ENCODE measurements at places on chromosomes 5 and 9.

GRCh38 chr5:102996011-102996575 lies 123.8 kb downstream of the GIN1 start:
- no peak overlapping the region for H3K27ac ChIP-seq
- no peaks in the 10 kb centered on the region for H3K4me1 ChIP-seq
- H3K4me3 ChIP-seq, result no peak overlapping the region
- DNase-seq, result no peak
- no peaks in the 10 kb centered on the region for H3K27me3 ChIP-seq
- H3K36me3 ChIP-seq, result no peaks in the 10 kb centered on the region

GRCh38 chr5:136269973-136270372 lies 77.0 kb upstream of the SMIM32 start:
- no peaks in the 10 kb centered on the region for H3K27me3 ChIP-seq
- H3K27ac ChIP-seq, result no peak overlapping the region
- DNase-seq, result no peak
- no peaks in the 10 kb centered on the region for H3K36me3 ChIP-seq
- H3K4me1 ChIP-seq, result no peaks in the 10 kb centered on the region

GRCh38 chr5:66273121-66273520 lies 129.0 kb downstream of the SREK1 start:
- H3K4me3 ChIP-seq, result no peak overlapping the region
- no peak overlapping the region for H3K27ac ChIP-seq
- no peak for DNase-seq
- no peaks in the 10 kb centered on the region for H3K4me1 ChIP-seq

DNA sequence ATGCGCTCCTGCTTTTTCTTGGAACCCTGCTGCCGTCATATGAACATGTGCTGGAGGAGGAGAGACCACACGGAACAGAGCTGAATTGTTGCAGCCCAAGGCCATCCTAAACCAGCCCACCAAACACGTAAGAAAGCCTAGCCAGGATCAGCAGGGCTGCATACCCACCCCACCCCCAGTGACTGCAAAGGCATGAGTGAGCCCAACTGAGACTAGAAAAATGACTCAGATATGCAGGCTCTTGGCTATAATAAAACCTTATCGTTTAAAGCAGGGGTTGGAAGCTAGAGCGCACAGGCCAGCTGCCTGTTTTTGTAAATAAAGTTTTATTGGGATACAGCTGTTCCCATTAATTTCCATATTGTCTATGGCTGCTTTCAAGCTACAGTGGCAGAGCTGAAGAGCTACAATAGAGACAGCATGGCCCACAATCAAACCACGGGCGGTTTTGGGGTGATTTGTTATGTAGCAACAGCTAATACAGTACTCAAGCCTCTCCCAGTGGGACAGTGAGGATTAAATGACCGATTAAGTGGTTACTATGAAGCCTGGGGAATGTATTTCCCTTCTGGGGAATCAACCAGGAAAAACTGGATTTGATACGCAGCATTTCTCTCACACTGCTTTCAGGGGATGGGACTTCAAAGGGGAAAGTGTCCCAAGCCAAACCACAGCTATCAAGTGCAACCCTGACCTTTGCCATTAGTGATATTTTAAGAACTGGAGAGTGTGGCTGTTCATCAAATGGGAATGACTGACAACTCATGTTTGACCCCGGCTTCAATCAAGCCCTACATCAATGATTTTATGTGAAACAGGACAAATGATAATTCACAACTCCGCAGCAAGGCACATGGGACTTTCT lies 6.3 kb downstream of the SHB start:
- peaks cover 43% of the 10 kb centered on the region for H3K4me1 ChIP-seq
- H3K27ac ChIP-seq, result no peak overlapping the region
- H3K4me3 ChIP-seq, result no peak overlapping the region
- H3K36me3 ChIP-seq, result no peaks in the 10 kb centered on the region

DNA sequence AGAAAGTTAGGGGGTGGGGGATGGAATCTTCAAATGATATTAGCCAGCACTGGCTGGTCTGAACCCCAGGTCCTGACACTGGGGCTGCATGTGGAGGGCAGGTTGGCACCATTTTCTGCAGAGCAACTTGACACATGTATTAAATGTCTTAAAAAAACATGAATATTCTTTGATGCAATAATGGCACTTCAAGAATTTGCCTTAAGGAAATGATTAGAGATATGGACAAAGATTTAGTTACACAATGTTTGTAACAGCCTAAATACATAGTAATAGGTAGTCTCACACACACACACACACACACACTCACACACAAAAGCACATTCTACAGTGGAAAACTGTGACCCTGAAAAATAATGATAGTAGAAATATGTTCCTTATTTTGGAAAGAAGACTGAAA lies 3.6 kb downstream of the SVEP1 start:
- H3K4me1 ChIP-seq, result peaks cover 17% of the 10 kb centered on the region
- H3K27me3 ChIP-seq, result peaks cover 43% of the 10 kb centered on the region
- H3K4me3 ChIP-seq, result no peak overlapping the region
- DNase-seq, result no peak
- no peaks in the 10 kb centered on the region for H3K36me3 ChIP-seq

DNA sequence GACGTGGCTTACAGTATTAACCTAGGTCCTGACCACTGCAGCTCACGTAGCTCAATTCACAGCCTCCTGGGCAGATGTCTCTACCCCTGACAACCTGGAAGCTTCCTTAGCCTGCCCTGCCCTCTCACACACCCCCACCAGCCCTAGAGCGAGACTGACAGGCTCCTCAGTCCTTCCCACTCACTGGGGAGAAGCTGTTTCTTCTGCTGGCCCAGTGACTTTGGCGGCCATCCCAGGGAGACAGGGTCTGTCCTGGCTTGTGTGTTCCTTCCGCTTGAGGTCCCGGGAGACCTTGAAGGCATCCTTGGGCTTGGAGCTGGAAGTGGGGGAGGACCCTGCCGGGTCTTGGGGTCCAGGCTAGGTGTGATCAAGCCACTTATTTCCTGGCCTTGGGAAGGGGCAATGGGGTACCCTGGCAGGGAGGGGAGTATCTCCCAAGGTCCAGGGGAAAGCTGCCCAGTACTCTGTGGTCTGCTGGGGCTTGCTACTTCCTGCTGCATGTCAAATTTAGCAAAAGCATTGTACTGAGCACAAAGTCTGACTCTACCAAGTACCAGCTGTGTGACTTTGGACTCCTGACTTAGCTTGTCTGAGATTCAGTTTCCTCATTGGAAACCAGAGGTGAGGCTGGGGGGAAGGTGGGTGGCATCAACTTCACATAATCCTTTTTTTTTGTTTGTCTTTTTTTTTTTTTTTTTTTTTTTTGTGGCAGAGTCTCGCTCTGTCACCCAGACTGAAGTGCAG lies 1.9 kb downstream of the MIGA2 start:
- no peak overlapping the region for H3K4me3 ChIP-seq
- no peak overlapping the region for H3K27ac ChIP-seq
- no peak for DNase-seq
- H3K4me1 ChIP-seq, result no peaks in the 10 kb centered on the region
- 0 out of 2 replicates have a peak, but pooled peaks cover 6% of the 10 kb centered on the region for H3K36me3 ChIP-seq

DNA sequence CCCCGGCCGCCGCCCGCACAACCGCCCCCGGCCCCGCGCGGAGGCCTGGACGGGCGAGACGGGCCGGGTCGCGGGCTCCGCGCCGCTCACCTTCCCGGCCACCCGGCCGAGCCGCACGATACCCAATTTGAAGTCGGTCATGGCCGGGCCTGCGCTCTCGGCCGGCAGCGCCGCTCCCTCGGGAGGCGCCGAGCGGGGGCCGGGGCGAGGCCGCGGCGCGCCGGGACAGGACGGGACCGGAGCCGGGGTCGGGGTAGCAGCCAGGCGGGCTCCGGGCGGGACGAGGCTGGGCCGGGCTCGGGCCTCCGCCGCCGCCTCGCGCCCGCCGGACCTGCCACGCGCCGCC lies 216 bp downstream of the ZMYND19 start:
- peaks cover 9% of the 10 kb centered on the region for H3K4me1 ChIP-seq
- peak; percentile 30 for DNase-seq
- H3K27ac ChIP-seq, result no peak overlapping the region
- peaks cover 15% of the 10 kb centered on the region for H3K36me3 ChIP-seq
- H3K27me3 ChIP-seq, result no peaks in the 10 kb centered on the region

DNA sequence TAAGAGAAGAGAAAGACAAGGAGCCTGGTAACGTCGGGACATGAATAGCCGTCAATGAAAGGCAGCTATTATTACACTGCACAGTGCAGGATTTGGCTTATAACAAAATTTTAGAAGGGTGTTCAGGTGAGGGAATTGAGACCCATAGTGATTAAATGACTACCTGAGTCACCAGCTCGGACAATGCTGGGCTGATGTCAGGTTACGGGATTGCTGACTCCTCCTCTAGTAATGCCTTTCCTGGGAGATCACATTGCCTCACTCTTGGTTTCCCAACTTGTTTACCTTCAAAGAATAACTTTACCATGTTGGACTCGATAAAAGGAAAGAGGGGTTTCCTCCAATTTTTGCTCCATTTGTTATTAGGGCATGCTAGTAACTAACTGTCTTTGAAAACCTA lies 132.6 kb downstream of the GHR start:
- no peaks in the 10 kb centered on the region for H3K27me3 ChIP-seq
- DNase-seq, result no peak
- no peaks in the 10 kb centered on the region for H3K4me1 ChIP-seq

GRCh38 chr9:85501456-85501855 lies 240.3 kb downstream of the AGTPBP1 start:
- no peaks in the 10 kb centered on the region for H3K4me1 ChIP-seq
- H3K27ac ChIP-seq, result no peak overlapping the region
- no peaks in the 10 kb centered on the region for H3K36me3 ChIP-seq
- no peak overlapping the region for H3K4me3 ChIP-seq

GRCh38 chr9:137089232-137089947 lies 2.6 kb downstream of the MAN1B1 start:
- H3K36me3 ChIP-seq, result no peaks in the 10 kb centered on the region
- H3K27ac ChIP-seq, result no peak overlapping the region
- H3K4me1 ChIP-seq, result peaks cover 9% of the 10 kb centered on the region
- no peak for DNase-seq
- no peak overlapping the region for H3K4me3 ChIP-seq
- H3K27me3 ChIP-seq, result peaks cover 5% of the 10 kb centered on the region

DNA sequence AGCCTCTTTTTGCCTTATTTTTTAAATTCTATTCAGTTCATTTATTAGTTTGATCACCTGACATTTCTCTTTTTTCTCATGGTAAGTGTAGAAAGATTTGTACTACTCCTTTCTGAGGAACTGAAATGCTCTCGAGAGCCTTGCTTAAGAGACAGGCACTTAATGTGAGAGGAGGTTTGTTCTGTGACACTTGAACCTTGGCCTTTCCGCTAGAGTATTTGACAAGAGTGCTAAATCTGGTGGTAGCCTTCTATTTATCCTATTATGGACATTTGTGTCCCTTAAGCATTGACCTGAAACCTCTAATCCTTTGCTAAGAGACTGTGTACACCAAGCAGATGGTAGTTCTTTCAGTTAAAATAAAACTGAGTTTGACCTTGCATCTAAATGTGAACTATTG lies 805.0 kb upstream of the PTPRD start:
- H3K27me3 ChIP-seq, result no peaks in the 10 kb centered on the region
- peaks cover 6% of the 10 kb centered on the region for H3K4me1 ChIP-seq
- H3K36me3 ChIP-seq, result no peaks in the 10 kb centered on the region
- no peak for DNase-seq
- no peak overlapping the region for H3K27ac ChIP-seq

- H3K4me1 ChIP-seq, result no peaks in the 10 kb centered on the region
- no peak overlapping the region for H3K4me3 ChIP-seq
- no peaks in the 10 kb centered on the region for H3K36me3 ChIP-seq
- DNase-seq, result no peak
Observed at GRCh38 chr5:164002628-164003027, 497.2 kb downstream of the MAT2B start.

DNA sequence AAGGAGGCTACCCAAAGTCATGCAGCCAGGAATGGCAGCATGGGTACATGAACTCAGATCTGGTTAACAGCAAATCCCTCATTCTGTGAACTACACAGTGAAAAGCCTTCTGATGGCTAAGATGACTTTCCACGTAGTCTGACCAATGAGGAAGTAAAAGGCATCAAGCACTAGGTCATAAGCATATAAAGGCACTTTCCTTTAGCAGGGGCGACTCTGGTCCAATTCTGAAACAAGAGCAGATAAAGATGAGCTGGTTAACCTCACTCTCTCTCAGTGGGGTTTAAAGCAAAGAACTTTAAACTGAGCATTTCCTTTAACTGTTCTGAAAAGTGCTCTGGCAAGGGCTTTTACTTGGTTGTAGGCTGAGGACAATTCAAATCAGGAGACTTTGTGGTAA lies 21.1 kb downstream of the PSMB7 start:
- H3K36me3 ChIP-seq, result no peaks in the 10 kb centered on the region
- H3K27ac ChIP-seq, result 0 out of 2 replicates have a peak overlapping the region, but pooled peaks have one; percentile 78
- no peaks in the 10 kb centered on the region for H3K27me3 ChIP-seq

DNA sequence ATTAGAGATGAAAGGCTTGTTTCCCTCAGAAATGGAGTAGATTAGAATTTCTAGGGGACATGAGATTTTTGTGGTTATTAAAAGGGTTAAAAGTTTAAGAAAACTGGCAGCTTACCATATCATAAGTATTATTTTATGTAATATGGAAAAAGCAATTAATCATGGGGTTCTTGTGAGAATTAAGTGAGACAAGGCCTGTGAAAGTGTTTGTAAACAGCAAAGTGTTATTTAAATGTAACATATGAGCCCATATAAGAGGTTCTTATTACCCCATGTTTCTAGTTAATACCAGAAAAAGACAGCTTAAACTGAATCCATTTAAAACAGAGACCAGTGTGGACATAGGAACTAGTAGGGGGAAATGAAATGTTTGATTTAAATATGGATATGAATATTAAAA lies 241.1 kb upstream of the PIK3R1 start:
- no peak overlapping the region for H3K4me3 ChIP-seq
- H3K4me1 ChIP-seq, result no peaks in the 10 kb centered on the region
- DNase-seq, result no peak
- H3K27ac ChIP-seq, result no peak overlapping the region
- H3K36me3 ChIP-seq, result no peaks in the 10 kb centered on the region

GRCh38 chr9:84699984-84700383 lies 30.5 kb downstream of the NTRK2 start:
- no peaks in the 10 kb centered on the region for H3K36me3 ChIP-seq
- H3K27ac ChIP-seq, result no peak overlapping the region
- DNase-seq, result no peak
- H3K27me3 ChIP-seq, result no peaks in the 10 kb centered on the region

DNA sequence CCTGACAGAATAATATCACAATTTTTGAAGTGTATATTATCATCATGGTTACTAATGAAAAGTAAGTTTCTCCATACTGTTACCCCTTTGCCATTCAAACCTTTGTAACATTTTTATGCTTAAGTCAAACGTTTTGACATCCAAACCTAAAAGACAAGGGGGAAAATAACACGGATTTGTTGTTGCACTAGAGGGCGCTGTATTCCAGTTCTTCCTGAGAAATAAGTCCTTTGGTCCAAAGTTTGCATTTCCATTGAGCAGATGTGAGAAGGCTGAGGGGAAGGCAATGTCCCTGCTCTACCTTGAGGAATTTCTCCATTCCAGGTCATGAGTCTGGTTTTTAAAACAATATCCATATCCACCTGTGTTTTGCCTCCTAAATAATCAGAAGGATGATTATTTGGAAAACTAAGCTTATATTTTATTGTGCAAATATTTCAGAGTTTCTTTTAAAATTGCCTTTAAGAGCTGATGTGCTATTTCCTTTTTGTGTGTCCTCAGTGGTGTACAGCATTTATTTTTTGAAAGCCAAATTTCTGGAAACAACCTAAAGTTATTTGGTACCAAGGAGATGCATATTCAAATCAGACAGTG lies 9.7 kb downstream of the LECT2 start:
- H3K4me3 ChIP-seq, result no peak overlapping the region
- H3K27ac ChIP-seq, result no peak overlapping the region
- peak; percentile 92 for DNase-seq
- no peaks in the 10 kb centered on the region for H3K36me3 ChIP-seq
- H3K27me3 ChIP-seq, result no peaks in the 10 kb centered on the region

GRCh38 chr9:73009649-73010288 lies 56.9 kb upstream of the ALDH1A1 start:
- H3K4me1 ChIP-seq, result no peaks in the 10 kb centered on the region
- H3K27ac ChIP-seq, result no peak overlapping the region
- no peak overlapping the region for H3K4me3 ChIP-seq
- no peaks in the 10 kb centered on the region for H3K36me3 ChIP-seq
- DNase-seq, result peak; percentile 30

All from GM23338 (cell line).